ENCODE measurements at places on chromosomes 4 and X.

DNA sequence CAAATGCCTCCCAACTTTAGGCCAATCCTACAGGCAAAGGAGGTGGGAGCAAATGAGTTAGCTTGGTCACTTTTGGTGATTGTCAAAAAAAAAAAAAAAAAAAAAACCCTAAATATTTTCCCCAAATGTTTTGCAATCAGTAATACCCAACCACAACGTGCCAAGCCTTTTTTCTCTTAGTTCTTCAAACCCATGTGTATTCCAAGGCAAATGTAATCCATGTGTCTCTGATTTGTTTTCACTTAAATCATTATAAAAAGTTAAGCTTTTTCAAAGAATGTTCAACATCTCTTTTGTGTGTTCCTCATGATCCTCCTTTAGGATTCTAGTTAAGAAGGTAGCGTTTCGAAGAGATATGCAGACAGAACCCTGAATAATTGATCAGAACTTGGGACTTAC lies 328.4 kb downstream of the PAPSS1 start:
- DNase-seq: no peak

- DNase-seq: peak; percentile 11
Observed at GRCh38 chrX:10726647-10727046, 106.3 kb upstream of the MID1 start.

DNA sequence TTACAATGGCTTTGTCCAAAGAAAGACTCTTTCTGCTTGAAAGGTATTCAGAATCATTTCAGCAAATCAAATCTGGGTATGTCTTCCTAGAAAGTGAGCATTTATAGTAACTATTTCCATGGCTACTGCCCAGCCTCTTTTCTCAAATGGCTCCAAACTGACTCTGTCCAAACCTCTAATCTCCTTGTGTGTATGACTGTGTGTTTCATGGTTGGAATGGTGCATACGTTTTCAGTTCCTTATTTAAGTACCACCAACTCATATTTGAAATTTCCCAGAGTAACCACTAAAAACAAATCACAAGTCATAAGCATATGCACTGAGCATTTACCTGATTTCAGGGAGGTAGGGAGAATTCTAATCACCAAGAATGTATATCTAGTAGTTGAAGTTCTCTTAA lies 106.0 kb downstream of the TMEM144 start:
- no peak for DNase-seq

DNA sequence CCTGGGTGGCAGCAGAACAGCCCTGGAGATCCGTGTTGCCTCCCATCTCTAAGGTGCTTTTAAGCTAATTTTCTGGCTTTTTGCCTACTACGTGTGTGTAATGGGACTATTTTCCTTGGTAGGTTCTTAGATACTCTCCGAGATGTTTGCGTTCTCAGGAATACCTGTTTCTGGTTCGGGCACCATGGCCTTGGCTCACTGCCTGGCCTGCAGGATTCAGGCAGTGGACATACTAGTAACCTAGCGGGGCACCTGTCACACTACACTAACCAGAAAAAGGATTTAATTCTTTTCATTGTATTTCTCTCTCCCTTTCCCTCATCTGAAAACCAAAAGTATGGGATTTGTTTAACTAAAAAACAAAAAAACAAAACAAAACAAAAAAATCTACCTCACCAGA lies 29.2 kb downstream of the FHIP1A start:
- no peak for DNase-seq

GRCh38 chr4:154983714-154984113 lies 202.6 kb downstream of the RBM46 start:
- DNase-seq: no peak

DNA sequence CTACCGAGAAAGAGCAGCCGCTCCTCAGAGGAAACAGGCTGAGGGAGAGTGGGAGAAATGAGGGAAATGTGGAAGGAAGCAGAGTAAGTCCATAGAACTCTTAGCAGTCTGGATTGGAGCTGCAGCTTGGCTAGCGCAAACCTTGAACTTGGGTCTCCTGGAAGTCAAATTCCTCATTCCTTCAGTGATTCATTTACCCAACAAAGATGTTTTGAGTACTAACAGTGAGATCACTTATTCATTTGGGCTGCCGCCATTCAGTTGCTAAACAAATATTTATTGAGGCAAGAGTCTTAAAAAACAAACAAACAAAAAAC lies 51.5 kb downstream of the SEL1L3 start:
- no peak for DNase-seq

GRCh38 chr4:24114919-24115500 lies 225.2 kb upstream of the PPARGC1A start:
- DNase-seq: no peak

DNA sequence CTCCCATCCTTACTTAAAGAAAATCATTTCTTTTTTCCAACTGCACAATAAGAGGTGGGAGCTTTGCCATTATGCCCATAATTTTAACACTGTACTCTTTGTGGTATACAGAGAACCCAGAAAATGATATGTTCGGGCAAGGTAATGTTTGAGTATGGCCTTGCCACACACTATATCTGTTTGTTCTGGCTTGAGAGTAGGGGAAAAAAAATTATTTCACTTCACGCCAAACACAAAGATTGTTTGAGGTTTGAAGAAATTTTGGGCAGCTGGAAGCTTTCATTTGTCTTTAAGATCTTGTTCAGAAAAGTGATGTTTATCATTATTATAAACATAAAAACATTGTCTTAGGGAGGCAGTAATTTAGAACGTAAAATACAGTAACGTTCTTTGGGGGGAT lies 115.4 kb upstream of the NAP1L5 start:
- DNase-seq: no peak

GRCh38 chr4:22407361-22407760 lies 108.5 kb downstream of the ADGRA3 start:
- no peak for DNase-seq

DNA sequence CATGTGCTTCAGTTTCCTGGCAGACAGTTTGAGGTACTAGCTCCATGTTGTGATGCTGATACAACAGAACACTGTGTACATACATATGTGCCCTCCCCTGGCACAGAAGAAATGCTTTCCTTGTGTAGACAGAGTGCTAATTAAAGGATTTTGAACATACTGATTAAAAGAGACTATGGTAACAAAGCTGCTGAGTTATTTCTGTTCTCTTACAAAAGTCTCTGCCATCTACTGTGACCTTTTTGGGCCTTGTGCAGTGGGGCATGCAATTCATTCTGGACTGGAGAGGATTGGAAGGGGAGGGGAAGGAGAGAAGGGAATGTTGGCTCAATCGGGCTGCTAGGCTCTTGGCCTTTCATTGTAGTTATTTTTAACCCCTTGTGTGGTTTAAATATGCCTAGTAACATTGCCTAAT lies 6.0 kb downstream of the PDLIM5 start:
- DNase-seq: peak; percentile 3
